GM13977 (cell line): ENCODE measurements at places on chromosomes 7 and 10.

DNA sequence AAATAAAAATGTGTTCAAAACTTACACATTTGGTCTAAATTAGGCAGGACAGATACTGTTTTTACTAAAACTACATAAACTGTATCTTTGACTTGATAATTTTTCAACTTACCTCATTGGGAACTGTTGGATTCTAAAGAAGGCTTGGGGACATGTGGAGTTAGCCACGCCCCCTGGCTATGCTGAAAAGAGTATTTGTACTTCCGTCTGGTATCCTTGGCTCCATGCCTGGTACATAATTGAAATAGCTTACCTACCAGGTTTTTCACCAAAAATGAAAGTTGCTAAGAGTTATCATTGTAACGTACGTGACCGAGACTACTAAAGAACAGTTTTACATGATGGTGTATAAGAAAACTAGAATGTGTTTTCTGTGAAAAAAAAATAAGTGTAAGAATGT, 604.8 kb upstream of the IGFBP3 start:
- DNase-seq: no peak

GRCh38 chr7:90119178-90119971, 34.9 kb upstream of the STEAP1 start:
- no peak for DNase-seq

GRCh38 chr10:53664282-53665019, 891.9 kb upstream of the MBL2 start:
- no peak for DNase-seq

DNA sequence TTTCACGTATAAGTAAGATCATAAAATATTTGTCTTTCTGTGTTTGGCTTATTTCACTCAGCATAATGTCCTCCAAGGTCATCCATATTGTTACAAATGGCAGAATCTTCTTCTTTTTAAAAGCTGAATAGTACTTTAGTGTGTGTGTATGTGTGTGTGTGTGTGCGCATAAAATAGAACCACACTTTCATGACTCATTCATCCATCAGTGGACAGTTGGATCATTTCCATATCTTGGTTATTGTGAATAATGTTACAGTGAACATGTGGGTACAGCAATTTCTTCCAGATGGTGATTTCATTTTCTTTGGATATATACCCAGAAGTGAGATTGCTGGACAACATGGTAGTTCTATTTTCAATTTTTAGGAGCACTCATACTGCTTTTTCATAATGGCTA, 622.4 kb downstream of the NRG3 start:
- no peak for DNase-seq

GRCh38 chr10:104819731-104820130, 178.6 kb downstream of the SORCS3 start:
- DNase-seq: no peak

- DNase-seq: no peak
These were observed 764.3 kb downstream of the GRID1 start for GRCh38 chr10:85602306-85602705.
